ENCODE measurements at places on chromosomes 4 and X. TPM values are rescaled to one million over a fixed set of nuclear protein-coding genes. Genes with fewer than 3 reads are reported as not detected.

DNA sequence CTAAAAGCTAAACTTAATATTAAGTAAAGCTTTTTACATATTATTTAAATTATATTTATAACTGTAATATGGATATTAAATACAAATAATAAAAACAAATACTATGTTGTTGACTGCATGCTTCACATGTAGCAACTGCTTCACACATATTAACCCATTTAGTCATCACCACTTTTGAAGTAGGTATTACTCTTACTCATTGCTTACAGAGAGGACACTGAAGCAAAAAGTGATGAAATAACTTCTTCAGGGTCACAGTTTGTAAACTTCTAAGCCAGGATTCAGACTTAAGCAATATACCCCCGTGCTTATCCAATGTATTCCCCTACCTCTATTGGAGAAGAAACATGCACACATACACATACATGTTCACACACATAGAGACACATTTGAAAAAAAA is 166.6 kb downstream of the DKK2 start:
- H3K4me3 ChIP-seq: no peak overlapping the region
- no peaks in the 10 kb centered on the region for H3K27me3 ChIP-seq
- no peak overlapping the region for H3K27ac ChIP-seq
- H3K4me1 ChIP-seq: no peaks in the 10 kb centered on the region
- H3K36me3 ChIP-seq: no peaks in the 10 kb centered on the region

DNA sequence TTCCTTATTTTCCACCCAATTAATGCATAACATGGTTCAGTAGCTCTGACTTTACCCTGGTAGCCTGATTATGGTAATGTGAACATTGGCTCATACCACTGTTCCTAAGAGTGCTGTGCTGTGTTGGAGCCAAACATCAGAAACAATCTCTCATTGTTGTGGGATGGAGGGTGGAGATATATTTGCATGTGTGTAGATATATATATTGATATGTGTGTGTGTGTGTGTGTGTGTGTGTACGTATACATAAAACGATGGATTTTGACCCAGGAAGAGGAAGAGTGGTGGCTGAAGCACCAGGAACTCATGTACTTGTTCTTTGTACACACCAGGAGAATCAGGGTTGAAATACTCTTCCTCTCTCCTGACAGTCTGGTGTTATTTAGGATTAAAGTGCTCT is 247.7 kb downstream of the IL15 start:
- H3K27me3 ChIP-seq: no peaks in the 10 kb centered on the region
- H3K36me3 ChIP-seq: no peaks in the 10 kb centered on the region
- no peak for DNase-seq
- no peak overlapping the region for H3K27ac ChIP-seq

- no peaks in the 10 kb centered on the region for H3K27me3 ChIP-seq
- no peak overlapping the region for H3K27ac ChIP-seq
- no peak for DNase-seq
- no peak overlapping the region for H3K4me3 ChIP-seq
Observed at GRCh38 chr4:112647785-112648184, 10.8 kb downstream of the LARP7 start.

GRCh38 chr4:53365121-53365485 is 758 bp downstream of the SCFD2 start:
- H3K4me3 ChIP-seq: peak overlapping the region; percentile 99
- H3K27ac ChIP-seq: peak overlapping the region; percentile 82
- H3K27me3 ChIP-seq: no peaks in the 10 kb centered on the region
- DNase-seq: no peak
- H3K36me3 ChIP-seq: no peaks in the 10 kb centered on the region

- H3K4me1 ChIP-seq: no peaks in the 10 kb centered on the region
- no peak overlapping the region for H3K27ac ChIP-seq
- no peaks in the 10 kb centered on the region for H3K27me3 ChIP-seq
- H3K36me3 ChIP-seq: no peaks in the 10 kb centered on the region
Observed at GRCh38 chr4:113311047-113311446, 261.6 kb downstream of the ANK2 start.

DNA sequence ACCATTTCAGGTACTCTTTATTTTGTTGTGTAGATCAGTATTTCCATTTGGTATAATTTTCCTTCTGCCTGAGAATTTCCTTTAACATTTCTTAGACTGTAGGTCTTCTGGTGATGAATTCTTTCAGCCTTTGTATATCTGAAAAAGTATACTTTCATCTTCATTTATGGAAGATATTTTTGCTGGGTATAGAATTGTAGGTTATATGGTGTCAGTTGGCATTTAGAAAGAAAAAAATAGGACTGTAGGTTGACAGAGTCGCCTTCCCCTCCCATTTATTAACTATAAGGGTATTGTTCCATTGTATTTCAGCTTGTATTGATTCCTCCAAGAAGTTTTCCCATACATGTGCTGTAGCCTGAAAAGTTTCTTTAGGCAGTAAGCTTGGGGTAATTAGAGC is 71.9 kb downstream of the KDM6A start:
- no peak for DNase-seq
- no peaks in the 10 kb centered on the region for H3K36me3 ChIP-seq
- no peak overlapping the region for H3K4me3 ChIP-seq
- no peak overlapping the region for H3K27ac ChIP-seq

GRCh38 chr4:88043001-88043400 is 35.6 kb downstream of the PKD2 start:
- no peak overlapping the region for H3K4me3 ChIP-seq
- H3K4me1 ChIP-seq: no peaks in the 10 kb centered on the region
- H3K27ac ChIP-seq: no peak overlapping the region
- H3K36me3 ChIP-seq: peaks cover 94% of the 10 kb centered on the region

- H3K36me3 ChIP-seq: peaks cover 13% of the 10 kb centered on the region
- H3K4me1 ChIP-seq: peaks cover 43% of the 10 kb centered on the region
- H3K27me3 ChIP-seq: no peaks in the 10 kb centered on the region
- H3K4me3 ChIP-seq: peak overlapping the region; percentile 73
- H3K27ac ChIP-seq: peak overlapping the region; percentile 96
Observed at GRCh38 chr4:145177511-145177905, 2.9 kb downstream of the OTUD4 start.

DNA sequence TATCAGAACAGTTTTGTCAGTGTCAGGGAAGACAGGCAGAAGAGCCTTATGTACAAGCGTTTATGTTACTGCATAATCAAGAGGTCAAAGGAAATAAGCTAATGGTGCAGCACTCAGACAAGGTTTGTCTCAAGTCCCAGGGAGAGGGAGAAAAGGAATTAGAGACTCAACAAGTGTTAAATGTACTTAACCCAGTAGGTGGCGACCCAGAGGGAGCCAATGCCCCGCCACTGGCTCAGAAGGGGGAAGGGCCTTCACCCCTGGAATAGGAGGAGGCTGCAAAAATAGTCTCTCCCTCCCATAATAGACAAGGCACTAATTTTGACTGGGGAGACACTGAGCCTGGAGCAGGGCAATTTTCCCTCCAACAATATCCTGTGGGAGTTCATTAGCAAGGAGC is 14.1 kb upstream of the PAPSS1 start:
- H3K36me3 ChIP-seq: no peaks in the 10 kb centered on the region
- H3K4me1 ChIP-seq: no peaks in the 10 kb centered on the region
- no peaks in the 10 kb centered on the region for H3K27me3 ChIP-seq
- no peak overlapping the region for H3K27ac ChIP-seq

DNA sequence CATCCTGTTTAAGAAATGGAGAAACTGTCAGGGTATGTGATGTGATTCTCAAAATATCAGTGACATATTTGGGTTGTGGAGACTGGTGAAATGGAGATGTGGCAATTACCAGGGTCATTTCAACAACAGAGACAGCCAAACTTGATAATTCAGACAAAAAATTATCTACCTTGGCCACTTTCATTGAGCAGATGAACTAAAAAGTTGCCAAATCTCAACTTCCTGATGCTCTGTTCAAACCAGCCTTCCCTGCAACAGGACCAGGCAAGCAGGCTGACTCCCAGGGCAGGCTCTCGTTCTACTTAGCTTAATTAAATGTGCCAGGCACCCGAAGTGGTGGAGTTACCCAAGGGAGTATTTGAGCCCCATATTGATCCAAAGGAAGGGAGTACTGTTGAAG is 199.6 kb downstream of the AFF2 start:
- H3K27me3 ChIP-seq: no peaks in the 10 kb centered on the region
- no peak overlapping the region for H3K27ac ChIP-seq
- H3K4me3 ChIP-seq: no peak overlapping the region
- DNase-seq: no peak

Gene TMPRSS11B
- not detected for total RNA-seq

Gene TMSB15A
- total RNA-seq: 1.9 TPM

Gene USP26
- total RNA-seq: not detected

Gene AADAT
- total RNA-seq: 8.9 TPM

Gene NEIL3
- total RNA-seq: 0.52 TPM

Gene HSD17B13
- total RNA-seq: 1.7 TPM

Gene SSX2B
- not detected for total RNA-seq

Gene SYNPO2
- total RNA-seq: 38.9 TPM

Gene SLC10A4
- total RNA-seq: 3.1 TPM

Gene COL4A5
- total RNA-seq: 26.6 TPM

Gene DKK2
- total RNA-seq: 15.1 TPM
